ENCODE measurements at places on chromosomes 3 and 15.

- DNase-seq = no peak
Measured at GRCh38 chr15:92605225-92605944, 50.2 kb downstream of the FAM174B start.

- DNase-seq = no peak
Measured at GRCh38 chr15:49962044-49962602, 156.9 kb downstream of the ATP8B4 start.

GRCh38 chr15:89769366-89769765, 6.8 kb upstream of the MESP2 start:
- no peak for DNase-seq

GRCh38 chr3:37811625-37812498, 49.8 kb upstream of the CTDSPL start:
- DNase-seq = no peak

- DNase-seq = no peak
Measured at GRCh38 chr3:53862241-53862640, 15.9 kb downstream of the IL17RB start.

- no peak for DNase-seq
Measured at GRCh38 chr15:100720406-100720967, 118.1 kb downstream of the ASB7 start.

DNA sequence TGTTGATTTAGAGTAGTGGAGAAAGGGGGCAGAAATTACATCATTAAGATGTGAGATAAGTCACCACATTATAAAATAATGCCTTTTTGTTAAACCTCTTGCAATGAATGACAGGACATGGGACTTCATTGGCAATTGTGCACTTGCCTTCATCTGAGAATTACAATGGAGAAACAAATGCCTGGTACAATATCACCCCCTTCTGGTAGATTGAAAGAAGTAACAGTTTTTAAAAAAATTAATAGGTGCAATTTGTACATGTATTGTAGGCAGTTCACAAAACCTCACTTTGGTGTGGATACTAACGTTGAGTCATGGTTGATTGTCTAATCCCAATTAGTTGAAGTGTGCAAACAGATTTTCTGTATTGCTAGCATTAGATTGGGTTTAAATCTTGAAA, 4.6 kb upstream of the P2RY14 start:
- DNase-seq = no peak

GRCh38 chr3:143771939-143772338, 76.3 kb downstream of the SLC9A9 start:
- no peak for DNase-seq

- peak; percentile 70 for DNase-seq
Measured at GRCh38 chr3:197151580-197151979, 122.0 kb upstream of the MELTF start.

- DNase-seq = no peak
Measured at GRCh38 chr3:67389176-67389575, 265.2 kb downstream of the SUCLG2 start.

DNA sequence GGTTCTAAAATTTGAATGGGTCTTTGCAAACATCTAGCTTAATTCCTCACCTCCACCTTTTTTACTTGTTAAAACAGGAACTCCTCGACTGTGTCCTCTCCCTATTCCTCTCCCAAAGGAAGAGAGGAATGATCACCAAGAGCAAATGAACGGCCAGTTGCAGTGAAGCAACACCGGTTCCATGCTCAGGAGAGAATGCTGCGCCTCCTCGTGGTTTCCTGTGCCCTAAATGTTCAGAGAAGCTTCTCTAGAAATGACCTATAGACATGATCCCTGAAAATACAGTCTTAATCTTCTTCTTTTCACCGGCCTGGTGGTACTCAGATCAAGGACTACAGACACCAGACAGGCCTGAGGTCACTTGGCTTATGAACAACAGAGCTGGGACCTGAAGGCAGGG, 65.1 kb upstream of the GUCA1C start:
- no peak for DNase-seq

DNA sequence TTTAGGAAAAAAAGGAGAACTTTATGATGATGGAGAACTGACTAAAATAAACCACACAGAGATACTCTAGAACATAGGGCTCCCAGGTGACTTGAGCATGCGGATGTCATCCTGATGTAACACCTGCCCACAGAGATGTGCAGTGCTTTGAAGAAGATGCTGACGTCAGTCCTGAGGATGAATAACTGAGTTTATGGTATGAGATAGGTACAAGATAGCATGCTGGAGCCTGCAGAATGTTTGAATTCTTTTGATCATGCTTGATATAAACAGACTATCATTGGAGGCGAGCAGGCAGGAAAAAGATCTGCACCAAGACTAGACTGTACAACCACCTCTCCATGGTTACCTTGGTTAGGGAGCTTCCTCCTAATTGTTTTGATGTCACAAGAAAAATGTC, 12.4 kb downstream of the CCR4 start:
- no peak for DNase-seq

GRCh38 chr3:53260286-53260785, 4.5 kb upstream of the TKT start:
- no peak for DNase-seq

- no peak for DNase-seq
Measured at GRCh38 chr3:100947119-100947518, 46.1 kb downstream of the ABI3BP start.

DNA sequence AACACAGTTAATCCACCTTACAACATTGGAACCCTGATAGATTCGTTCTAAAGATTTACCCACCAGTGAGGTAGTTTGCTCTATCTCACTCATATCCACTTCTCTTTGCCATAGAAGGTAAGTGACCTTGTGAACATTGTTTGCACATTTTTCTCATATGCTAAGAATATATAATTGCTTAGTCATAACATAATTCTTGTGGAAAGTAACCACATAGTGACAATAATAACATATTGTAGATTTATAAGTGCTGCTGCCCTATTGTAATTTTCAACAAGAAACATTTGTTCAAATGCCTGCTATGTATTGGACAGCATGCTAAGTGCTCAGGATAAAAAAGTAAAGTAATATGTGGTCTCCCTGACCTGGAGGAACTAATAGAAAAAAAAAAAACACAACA, 554.2 kb upstream of the KCNMB2 start:
- no peak for DNase-seq

DNA sequence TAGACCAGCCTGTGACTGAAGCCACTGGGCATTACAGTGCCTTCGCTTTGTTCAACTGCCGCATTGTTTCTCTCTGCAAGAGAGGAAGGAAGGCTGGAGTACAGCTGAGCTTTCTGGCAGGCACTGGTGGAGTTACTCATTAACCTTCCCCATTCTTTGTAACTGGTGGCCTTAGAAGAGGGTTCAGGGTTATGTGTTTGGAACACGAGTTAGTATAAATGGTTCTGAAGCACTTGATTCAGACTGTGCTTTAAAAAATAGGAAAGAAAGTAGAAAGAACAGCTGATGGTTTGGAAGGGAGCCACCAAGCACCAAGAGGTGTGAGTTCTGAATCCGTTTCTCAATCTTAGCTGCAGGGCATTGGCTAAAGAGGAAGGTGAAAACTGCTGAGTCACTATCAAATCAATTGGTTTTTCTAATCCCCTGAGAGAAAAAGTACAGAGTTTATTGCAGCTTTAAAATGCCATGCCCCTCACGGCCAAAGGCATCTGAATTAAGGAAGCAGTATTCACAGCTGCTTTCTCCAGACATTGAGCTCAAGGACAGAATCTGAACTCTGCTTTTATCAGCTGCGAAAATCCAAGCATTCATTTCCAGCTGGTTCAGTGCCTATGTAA, 3.6 kb downstream of the HGD start:
- peak; percentile 69 for DNase-seq

DNA sequence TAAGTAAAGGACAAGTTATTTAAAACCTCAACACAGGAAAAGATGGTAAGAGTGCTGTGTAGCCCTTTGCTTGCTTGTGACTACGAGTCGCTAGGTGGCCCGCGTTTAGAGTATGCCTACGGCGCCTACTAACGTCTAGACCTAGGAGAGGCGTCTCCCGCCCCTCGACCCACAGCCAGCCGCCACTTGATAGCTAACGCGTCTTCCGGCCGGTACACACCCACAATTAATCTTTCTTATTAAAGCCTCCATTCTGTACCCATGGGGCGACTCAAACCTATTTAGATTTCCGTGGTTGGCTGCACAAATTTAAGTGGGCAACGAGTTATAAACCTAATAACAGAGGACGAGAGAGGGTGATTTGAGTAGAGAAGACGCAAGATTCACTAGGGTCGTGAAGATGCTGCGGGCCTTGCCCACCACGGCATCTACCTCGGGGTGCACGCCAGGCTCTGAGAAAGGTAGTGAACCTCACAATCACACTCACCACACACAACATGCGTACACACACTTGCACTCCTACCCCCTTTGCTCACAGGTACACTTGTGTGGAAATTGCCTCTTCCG, 12.0 kb downstream of the SOX2 start:
- DNase-seq = no peak

DNA sequence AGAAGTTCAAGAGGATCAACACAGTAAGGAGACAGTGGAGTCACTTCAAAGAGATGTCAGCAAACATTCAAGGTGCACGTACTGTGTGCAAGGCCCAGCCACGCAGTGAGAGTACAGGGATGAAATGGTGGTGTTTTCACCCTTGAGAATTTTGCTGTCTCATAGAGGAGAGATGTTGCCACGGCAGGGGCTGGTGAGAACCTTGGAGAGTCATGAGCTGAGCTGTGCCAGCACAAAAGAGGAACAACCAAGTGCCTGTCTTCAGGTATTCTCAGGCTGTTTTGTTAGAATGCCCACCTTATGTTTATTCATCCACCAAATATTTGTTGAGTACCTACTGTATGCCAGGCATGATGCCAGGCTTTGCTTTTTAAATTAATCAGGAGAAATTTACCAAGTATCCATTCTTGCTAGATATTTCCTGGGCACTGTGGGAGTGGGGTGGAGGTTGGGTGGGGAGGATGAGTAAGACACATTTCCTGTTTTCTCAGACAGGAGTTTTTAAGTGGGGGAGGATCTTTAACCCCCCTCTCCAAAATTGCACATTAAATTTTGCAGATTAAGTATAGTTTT, 72.6 kb downstream of the SLC6A11 start:
- DNase-seq = no peak

GRCh38 chr15:71634820-71635560, 175.4 kb upstream of the NR2E3 start:
- DNase-seq = no peak

GRCh38 chr3:193884652-193885051, 251.3 kb upstream of the HES1 start:
- no peak for DNase-seq

DNA sequence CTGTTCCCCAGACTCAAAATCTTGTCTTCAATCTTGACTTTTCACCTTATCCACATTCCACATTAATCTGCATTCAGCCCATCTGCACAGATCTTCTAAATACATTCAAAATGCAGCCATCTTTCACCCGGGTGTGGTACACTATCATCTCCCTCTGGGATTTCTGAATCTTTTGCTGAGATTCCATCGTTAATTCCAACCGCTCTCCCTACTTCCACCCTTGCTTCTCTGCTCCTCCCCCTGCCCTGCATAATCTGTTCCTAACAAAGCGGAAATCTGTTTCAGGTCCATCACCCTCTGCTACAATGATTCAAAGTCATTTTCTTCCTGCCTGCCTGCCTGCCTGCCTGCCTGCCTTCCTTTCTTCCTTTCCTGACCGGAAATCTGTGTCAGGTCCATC, 7.9 kb upstream of the GOLGA8B start:
- DNase-seq = no peak

- DNase-seq = no peak
Measured at GRCh38 chr15:67094001-67094826, 28.8 kb downstream of the SMAD3 start.

- peak; percentile 99 for DNase-seq
Measured at GRCh38 chr3:48556796-48557626, at the start of gene PFKFB4. TSS of gene PFKFB4 (minus strand) at chr3:48556803. CDS start at chr3:48556777, 26 bp downstream.

DNA sequence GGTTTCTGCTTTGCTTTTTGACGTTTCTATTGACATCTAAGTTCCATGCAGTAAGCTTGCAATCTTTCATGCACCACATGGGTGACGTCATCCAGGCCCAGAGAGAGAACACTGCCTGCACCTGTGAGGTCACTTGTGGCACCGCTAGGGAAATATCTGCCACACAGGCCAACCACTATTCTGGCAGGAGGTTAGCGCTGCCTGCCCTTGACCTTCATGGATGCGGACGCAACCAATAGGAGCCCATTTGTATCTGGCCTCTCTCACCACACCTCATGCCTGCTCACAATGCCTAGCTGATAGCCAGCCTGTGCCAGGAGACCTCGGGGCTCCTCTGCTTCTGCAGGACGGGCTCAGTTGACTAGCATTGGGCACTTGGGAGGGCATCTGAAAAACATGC, 55.8 kb upstream of the PRR23E start:
- no peak for DNase-seq

GRCh38 chr3:141945726-141946485, 69.5 kb downstream of the ATP1B3 start:
- no peak for DNase-seq

DNA sequence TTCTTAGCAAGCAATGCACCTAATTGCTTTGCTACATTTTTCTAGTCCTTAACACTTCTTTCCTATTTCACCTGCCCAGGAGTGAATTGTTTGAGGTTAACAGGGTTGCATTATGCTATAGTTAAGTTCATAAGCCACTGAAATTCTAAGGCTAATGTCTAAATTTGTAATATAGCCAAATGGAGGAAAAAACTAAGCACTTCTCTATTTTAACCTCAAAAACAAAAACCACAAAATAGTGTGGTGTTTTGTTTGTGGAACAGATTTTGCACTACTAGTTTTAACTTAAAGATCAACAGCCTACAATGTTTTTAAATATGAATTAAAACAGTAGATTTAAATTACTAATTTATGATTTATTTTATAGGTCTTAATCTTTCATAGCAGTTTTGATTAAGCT, 5.5 kb downstream of the ATOSA start:
- no peak for DNase-seq

- DNase-seq = no peak
Measured at GRCh38 chr3:121750087-121750415, 510 bp upstream of the GOLGB1 start.

- no peak for DNase-seq
Measured at GRCh38 chr15:32716216-32716914, 1.4 kb upstream of the GREM1 start.

DNA sequence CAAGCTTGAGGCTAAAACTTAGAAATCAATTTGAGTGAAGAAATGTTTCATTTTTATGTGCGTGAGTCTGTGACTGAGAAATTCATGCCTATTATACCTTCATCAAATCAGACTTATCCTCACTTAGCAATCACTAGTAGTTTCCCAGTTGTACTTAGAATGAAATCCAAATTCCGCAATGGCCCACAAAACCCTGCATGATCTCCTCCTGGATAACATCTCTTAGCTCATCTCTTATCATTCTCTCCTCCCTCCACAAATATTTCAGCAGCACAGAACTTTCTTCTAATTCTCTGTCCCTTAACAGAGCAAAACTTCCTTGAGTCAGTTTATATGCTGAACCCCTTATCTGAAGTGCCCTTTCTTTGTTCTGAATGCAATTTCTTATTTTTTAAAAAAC, 198.8 kb upstream of the TGFBR2 start:
- no peak for DNase-seq

DNA sequence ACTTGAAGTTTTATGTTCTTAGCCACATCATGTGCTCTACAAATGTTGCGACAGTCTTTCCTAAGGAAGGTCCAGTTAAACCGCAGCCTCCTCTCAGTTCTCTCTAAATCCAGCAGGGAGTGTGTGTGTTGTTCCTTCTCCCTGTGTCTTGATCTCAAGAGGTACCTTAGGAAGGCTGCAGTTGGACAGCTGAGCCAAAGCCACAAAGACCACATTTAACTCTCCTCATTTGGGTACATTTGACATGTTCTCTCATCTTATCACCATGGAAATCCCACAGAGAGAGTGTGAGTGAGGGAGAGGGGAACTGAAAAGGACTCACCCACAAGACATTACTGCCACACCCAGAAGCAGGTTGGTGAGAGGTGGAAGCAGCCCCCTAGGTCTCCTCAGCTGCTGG, 79.5 kb downstream of the CD200R1L start:
- DNase-seq = no peak

- DNase-seq = no peak
Measured at GRCh38 chr3:81363816-81364215, 397.6 kb downstream of the GBE1 start.

All from upper lobe of left lung (tissue), 6 donors.